Large intestine (tissue), 12 donors: ENCODE measurements at places on chromosomes 2 and 18.

DNA sequence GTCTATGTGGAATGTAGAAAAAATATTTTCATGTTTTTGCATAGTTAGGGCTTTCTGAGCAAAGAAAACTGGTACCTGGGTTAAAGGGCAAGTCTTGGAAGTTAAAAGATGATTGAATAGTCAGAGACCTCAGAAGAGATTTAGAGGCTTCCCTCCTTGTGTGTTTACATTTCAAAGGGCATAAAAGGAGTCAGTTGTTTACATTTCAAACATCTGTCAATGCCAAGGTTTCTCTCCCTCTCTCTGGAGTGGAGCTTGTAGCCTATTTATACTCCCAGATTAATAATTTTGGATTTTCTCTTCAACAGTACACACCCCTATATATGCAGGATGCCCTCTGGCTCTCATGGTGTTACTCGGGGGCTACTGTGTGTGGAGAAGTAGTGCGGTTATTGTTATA is 8.6 kb downstream of the M1AP start:
- DNase-seq = no peak

DNA sequence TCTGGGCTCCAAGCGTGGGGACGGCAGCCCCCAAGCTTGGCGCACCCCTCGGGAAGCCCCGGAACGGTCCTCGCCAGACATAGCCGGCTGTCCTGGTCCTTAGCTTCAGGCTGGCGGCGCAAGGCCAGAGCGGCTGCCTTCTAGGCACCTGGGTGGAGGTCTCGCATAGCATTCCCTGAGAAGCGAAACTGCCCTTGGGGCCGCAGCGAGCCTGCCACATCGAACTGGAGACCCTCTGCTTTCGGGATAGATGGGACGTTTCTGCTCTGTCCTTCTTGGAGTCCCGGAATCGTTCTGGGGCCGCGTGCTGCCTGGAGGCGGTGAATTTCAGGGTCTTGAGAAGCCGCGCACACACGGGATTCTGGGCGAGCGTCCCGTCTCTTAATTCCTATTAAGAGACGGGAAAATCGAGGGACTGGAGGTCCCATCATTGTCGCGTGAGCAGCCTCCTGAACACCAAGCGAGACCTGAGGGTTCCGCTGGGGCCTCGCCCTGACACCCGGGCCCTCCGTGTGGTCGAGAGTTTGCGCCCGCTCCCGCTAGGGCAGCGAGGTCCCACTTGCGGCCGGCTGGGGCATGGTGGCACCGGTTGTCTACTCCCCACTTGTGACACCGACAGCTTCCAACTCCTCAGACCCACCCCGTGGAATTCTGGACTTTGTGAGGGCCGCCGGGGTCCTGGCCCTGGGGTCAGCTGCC is 9.7 kb upstream of the EN1 start:
- no peak for DNase-seq

DNA sequence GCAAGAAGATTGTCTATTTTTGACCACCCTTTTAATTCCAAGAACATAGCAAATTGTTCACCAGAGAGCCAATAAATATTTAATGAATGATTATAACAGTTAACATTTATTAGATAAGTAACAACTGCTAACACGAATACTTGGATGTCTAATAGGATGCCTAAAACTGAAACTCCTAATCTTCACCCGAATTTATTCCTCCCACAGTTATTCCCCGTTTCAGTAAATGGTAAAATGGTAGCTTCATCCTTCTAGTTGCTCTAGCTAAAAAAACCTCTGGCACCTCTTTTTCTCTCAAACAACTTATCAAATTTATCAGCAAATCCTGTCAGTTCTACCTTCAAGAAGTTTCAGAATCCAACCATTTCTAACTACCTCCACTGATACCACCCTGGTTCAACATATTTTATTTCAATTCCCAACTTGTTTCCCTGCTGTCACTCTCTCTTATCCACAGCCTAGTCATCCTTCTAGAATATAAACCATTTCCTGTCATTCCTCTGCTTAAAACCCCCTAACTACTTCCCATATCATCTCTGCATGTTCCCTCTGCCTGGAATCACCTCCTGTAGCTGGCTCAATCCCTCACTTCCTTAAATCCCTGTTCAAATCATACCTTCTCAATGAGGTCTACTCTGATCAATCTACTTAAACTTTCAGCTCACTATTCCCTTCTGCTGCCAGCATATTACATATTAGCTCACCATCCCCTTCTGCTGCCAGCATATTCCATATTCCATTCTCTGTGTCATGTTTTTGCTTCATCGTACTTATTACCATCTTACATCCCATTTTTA is 93.8 kb downstream of the ROCK2 start:
- no peak for DNase-seq

- DNase-seq = no peak
Observed at GRCh38 chr2:226793646-226794045, 6.0 kb downstream of the IRS1 start.

DNA sequence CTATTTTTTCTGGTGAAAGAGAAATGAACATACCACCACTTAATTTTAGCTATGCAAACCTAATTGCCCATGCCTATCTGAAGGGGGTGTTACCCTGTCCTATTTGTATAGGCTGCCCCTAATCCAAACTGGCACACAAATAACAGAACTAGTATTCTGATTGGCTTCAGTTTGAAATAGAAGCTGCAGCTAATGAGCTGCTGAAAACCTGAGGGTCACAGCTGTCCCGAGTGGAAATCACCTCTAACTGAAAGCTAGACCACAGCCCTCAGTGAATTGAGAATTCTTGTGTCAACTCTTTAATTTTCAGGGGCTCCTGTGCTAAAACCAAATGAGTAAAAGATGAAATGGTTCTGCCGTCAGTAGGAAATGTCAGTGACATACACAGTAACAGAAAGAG is 28.7 kb downstream of the CCDC141 start:
- DNase-seq = no peak

GRCh38 chr18:23883277-23883790 is 131.2 kb upstream of the TTC39C start:
- DNase-seq = no peak

DNA sequence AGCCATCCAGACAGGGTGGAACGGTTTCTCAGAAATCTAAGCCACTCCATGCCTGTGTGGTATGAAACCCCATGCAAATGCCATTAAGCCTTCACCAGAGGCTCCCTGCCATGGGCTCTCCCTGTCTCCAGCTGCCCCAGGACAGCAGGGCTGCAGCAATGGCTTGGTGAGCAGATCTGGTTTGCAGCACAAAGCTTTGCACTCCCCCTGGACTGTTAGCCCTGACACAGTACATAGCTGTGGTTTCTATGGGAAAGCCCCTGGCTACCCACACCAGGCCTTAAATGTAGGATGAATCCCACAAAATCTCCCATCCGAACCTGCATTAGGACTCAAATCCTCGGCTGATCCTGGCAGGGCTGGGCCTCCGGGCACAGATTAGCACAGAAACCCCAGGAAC is 291.6 kb downstream of the TNS1 start:
- DNase-seq = no peak

DNA sequence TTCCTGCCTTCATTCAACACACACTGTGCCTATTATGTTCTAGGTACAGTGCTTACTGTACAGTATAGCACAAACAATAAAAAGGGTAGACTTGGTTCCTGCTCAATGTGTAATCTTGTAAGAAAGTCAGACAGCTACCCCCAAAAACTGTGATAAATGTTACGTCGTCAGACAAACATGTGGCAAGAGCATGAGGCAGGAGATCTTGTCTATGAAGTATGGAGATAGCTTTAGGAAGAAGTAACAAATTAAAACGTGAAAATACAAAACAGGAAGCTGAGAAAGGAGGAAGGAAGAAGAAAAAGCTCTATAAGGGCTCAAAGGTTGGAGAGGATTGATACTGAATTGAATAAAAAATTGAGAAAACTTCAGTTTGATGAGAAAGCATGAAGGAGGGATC is 276.2 kb upstream of the HNRNPA3 start:
- DNase-seq = no peak
